ENCODE measurements at places on chromosomes 2 and 18. TPM values are rescaled to one million over a fixed set of nuclear protein-coding genes. Genes with fewer than 3 reads are reported as not detected.

GRCh38 chr2:63861220-63861822, 19.6 kb downstream of the UGP2 start:
- DNase-seq: peak; percentile 77

Gene ANKRD36B
- total RNA-seq: 20.3 TPM

Gene TLX2
- not detected for total RNA-seq

DNA sequence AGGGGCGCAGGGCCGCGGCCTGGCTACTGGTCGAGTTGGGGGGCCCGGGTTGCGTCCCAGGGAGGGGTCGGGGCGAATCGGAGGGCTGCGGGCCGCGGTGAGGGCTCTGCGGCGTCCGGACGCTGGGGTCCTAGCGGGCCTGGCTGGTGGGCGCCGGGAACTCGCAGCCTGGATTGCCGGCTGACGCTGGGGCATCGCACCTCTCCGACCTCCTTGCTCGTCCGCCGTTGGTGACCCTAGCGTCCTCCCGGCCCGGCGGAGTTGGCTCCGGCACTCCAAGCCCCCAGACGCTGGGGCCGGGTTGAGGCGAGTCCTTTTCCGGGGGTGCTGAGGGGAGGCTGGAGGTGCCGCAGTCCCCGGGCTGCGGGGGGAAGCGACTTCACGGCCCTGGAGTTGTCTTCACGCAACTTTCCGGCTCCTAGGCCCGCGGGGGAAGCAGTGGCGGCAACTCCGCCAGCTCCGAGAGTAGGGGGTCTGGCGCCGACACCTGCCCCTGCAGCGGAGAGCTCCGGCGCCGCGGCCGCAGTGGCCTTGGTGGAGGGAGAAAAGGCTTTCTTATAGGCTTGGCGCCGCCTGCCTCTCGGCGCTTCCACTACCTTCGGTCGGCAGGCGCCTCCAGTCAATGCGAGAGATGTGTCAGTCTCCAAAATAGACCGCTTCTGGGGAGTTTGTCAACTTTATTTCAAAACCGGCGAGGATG, 70.3 kb downstream of the HAUS1 start:
- DNase-seq: peak; percentile 34

DNA sequence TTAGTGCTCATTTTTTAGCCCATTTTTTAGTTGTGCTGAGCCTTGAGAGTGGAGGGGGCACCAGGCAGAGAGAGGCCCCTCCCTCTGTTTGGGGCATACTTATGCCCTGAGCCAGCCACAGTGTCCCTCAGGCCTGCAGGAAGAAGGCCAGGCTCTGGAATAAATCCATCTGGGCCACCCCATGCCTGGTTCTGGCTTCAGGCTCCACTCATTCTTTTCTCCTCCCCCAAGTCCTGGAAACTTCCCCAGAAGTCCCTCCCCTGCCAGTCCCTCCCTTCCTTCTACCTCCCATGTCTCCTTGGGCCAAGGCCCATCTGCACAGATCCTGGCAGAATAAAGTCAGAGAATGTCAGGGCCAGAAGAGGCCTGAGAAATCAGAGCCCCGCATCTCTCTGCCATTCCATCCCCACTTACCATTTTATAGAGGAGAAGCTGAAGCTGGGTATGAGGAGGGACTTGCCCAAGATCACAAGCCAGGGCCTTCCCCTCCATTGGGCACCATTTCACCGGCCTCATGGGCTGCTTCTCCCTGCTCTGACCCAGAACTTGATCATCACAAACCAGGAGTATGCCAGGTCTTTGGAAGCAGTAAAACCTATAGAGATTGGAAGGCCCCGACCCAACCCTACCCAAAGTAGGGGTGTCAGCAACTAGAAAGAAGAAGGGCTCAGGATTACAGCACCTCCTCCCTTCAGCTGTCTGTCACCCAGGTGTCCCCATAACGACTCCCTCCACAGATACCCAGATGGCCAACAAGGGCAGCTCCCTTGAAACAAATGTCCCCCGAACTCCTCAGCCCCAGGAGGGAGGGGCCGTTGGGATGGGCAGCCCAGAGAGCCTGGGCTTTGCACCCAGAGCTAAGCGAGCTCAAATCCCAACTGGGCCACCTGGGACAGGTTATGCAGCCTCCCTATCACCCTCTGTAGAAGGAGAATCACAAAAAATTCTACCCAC, 108.4 kb downstream of the POLR1A start:
- no peak for DNase-seq

DNA sequence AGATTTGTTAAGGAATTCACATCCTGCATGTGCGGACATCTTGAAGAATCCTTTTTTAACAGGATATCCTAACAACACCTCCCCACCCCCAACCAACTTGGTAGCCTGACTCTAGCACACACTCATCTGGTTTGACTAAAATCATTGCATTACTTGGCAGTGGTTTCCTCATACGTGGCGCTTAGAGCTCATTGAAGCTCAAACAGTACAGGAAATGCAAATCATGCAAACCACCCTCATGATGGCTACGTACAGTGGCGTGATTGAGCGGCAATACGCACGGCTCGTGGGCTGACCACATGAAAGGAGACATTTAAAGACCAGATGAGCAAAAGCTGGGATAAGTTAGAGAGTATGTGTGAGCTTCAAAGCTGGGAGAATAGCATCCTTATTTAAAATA, 336.2 kb downstream of the ZEB2 start:
- peak; percentile 70 for DNase-seq

Gene SCRN3
- 23.7 TPM for total RNA-seq

GRCh38 chr2:85273738-85274731, 53.8 kb downstream of the TGOLN2 start:
- DNase-seq: peak; percentile 76

GRCh38 chr18:63292831-63293683, 26.5 kb downstream of the BCL2 start:
- no peak for DNase-seq

Gene NEUROD1
- not detected for total RNA-seq

Gene ARHGAP25
- 3.5 TPM for total RNA-seq

DNA sequence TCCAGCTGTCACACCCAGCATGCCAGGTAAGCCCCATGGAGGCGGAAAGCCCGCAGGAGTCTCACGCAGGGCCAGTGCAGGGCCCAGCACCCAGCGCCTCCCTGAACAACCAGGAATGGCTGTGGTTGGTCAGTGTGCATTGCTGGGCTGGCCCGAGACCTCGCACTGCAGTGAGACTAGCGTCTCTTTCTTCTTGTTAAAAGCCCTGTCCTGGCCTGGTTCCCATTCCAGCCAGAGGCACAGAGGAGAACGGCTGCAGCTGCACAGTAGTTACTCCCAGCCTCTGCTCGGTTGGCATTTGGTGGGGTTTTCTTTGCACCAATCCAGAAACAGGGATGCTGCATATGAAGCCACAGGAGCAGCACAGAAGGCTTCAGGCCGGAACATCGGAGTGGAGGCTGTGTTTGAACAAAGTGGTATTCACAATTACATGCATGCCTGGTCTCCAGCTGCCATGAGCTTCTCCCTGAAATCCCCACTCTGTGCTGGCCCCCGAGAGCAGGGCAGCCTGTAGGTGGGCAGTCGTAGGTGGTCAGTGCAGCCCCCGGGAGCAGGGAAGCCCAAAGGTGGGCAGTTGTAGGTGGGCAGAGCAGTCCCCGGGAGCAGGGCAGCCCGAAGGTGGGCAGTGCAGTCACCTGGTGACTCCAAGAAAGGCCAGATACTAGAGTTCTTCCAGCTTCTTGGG, 163.7 kb upstream of the PXDN start:
- DNase-seq: no peak

Gene ADAM23
- 9.5 TPM for total RNA-seq

Gene RNF181
- 221 TPM for total RNA-seq

Gene LYG1
- 0.32 TPM for total RNA-seq

DNA sequence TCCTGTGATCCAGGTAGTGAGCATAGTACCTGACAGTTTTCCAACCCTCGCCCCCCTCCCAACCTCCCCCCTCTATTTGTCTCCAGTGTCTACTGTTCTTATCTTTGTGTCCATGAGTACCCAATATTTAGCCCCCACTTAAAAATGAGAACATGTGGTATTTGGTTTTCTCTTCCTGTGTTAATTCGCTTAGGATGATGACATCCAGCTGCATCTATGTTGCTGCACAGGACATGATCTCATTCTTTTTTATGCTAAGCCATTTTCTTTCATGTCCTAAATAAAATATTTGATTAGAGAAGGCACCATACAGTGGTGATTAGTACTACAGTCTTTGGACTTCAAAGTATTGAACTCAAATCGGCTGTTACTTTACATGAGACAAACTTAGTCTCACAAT, 1087.9 kb downstream of the CBLN2 start:
- DNase-seq: no peak

DNA sequence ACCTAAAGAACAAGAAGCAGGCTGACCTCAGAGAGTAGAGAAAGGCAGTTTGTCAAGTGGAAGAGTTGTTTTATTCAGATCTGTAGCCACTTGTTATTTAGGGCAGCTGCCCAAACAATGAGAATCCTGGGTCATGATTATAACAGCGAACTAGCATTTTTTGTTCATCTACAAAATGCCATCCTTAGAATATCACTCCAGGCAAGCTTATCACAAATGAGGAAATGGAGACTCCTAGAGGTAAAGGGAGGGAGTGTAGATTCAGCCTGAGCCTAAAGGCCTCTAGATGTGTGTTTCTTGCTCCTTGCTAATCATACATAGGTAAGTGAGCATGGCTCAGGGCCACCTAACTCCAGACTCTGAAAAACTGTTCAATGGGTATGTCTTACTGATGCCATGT, 126.1 kb downstream of the HNMT start:
- peak; percentile 68 for DNase-seq

- DNase-seq: no peak
Observed at GRCh38 chr2:84939426-84940087, 31.4 kb upstream of the KCMF1 start.

Data from fibroblast of villous mesenchyme (primary cell).